Brain (organoid and tissue), 16 donors: ENCODE measurements at places on chromosomes 1 and 21.

GRCh38 chr21:32364387-32364786 is 28.4 kb downstream of the URB1 start:
- no peak for DNase-seq

DNA sequence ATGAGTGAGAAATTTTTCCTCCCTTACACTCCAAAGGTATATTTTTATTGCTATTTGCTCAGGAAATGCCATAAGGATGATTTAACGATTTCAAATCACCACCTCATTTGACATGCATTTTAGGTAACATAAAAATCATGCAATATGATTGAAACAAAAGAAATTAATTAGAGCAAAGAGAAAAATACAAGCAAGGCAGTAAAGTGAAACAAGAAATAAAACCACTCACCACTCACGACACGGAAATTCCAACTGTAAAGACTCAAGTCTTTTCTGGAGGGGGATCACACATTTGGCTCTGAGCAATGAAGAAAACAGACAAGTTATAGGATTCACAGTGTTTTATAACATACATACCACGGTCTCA is 86.8 kb upstream of the ARHGAP29 start:
- DNase-seq: no peak

DNA sequence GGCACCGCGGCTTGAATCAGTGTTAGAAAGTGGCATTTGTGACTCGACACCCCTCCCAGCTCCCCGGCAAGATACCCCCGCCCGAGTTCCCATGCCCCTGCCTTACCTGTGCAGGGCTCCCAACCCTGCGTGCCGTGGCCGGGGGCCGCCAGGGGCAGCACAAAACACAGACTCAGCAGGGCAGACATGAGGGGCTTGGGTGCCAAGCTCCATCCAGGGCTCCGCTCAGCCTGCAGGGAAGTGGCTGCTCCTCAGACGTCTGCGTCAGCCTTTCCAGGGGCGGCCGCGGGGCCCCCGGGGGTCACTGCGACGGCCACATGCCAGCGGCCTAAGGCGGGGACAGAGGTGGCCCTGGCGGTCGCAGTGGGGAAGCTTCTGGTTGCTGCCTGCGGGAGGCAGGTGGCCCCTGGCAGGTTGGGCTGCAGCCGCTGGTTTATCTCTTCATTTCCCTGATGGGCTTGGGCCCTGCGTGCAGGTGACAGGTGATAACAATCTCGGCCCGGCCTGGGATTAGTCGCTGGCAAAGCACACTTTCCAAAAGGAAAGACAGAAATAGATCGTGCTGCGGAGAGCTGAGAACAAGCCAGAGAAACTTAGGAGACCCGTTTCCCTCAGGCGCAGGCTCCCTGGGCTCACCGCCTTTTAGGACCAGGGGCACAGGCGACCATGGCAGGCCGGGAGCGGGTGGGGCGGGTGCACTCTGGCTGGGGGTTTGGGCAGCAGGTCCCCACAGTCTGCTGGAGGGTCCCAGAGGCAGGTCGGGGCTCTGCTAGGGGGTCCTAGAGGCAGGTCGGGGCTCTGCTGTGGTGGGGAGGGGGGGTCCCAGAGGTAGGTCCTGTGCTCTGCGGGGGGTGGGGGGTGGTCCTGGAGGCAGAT is at the start of gene TSPEAR:
Gene TSPEAR, minus strand, starts transcription at position 246 of the 876 bp plus-strand sequence. Its CDS starts 58 bp downstream, at position 188.
- no peak for DNase-seq

GRCh38 chr1:226960944-226961765 is 21.1 kb downstream of the COQ8A start:
- DNase-seq: no peak

DNA sequence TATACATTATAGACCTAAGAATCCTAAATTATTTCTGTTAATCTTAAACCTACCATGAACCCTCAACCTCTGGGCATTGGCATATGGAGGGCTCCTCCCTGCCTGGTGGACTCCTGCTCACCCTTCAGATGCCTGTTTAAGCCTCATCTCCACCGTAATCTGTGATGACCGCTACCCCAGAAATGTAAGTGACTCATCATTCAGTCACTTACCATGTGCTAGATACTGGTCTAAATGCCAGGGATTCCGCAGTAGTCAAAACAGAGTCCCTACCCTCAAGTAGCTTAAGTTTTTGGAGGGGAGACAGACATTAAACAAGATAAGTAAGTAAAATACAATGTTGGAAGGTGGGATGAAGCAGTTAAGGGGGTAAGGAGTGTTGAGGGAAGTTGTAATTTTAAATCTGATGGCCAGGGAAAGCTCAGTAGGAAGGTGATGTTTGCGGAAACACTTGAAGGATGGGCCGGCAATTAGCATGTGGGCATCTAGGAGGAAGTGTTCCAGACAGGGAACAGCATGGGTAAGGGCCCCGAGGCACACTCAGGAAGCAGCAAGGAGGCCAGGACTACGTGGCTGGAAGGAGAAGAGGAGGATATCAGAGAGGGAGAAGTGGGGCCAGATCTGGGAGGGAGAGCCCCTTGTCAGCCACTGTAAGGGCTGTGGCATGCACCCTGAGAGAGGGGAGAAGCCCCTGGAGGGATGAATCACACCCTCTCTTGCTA is 141.7 kb upstream of the HOOK1 start:
- no peak for DNase-seq

- DNase-seq: no peak
Observed at GRCh38 chr1:245434280-245434679, 279.5 kb downstream of the KIF26B start.

- DNase-seq: no peak
Observed at GRCh38 chr1:31377364-31377863, 4.5 kb upstream of the FABP3 start.

DNA sequence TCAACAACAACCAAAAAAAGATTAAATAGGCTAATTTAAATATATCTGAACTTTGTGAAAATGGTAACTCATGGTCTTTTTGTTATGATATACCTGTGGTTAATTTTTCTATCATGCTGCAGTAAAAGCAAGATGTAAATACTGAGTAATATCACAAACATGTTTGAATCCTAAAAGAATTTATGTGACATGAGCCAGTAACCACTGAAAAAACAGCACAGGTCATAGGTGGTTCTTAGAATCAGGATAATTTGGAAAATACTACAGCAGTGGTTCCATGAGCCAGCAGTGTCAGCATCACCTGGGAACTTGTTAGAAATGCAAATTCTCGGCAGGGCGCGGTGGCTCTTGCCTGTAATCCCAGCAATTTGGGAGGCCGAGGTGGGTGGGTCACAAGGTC is 4.1 kb downstream of the ATP5IF1 start:
- DNase-seq: no peak

DNA sequence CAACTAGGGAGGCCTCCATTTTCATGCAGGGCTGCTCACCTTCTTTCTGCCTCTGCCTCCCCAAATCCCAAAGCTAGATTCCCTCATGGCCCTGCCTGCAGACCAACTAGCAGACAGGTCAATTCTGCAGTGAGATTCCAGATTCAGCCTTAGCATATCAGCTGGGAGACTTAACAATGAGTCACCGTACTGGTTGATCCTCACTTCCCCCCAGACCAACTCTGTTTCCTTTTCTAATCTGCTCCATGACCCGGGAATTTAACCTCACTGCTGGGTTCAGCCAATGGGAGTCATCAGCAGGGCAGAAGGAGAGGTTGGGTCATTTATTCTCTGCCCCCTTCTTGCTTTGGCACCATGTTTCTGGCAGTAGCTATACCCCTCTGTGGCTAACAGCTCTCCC is 140.6 kb upstream of the GRIK3 start:
- no peak for DNase-seq

- DNase-seq: no peak
Observed at GRCh38 chr1:99650030-99650429, 4.1 kb downstream of the PALMD start.
